T1000 (cell line): ENCODE measurements at places on chromosomes 7 and 10.

DNA sequence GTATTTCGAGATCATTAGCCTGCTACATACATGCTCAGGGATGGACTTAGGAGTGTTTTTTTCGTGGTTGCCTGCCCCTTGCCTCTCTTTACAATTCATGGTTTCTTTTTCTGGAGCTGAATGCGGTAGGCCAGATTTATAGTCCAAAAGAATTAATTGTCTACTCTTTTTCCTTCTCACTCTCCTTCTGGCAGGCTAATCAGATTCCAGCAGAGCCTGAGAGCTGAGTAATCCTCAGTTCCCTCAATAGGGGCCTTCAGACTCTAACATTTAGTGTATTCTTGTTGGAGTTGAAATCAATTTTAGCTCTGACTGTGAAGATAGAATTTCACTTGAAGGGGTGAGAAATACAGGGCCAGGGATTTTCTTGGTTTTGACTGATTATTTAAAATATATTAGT, 16.4 kb downstream of the SORCS3 start:
- DNase-seq, result no peak

DNA sequence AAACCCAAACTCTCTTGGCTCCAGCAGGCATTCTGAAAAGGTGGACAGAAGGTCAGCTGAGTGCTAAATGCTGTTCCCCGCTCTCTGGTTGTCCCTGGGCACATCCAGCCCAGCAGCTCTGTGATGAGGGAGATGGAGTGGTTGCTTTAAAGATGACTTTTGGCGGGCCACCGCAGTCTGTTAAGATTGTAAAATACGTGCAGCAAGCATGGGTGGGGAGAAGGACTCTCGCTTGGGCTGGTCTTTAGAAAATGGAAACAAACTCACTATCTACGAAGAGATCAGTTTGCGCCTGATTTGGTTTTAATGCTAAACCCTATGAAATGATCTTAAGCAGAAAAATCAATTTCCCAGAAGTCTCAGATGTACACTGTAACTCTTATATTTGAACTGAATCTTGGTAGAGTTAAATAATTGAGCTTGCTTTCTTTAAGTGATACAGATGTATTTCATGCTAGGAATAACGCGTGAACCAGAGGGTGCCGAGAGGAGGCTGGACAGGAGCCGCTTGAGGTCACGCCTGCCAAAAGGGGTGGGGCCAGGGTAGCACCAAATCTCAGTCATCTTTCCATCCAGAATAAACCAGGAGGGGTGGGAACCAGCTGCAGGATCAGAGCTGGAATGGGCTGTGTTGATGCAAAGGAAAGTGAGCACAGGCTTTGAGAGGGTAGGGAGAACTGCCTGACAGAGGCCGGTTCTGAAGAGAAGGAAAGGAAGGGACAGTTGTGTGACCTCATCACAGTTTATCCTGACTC, 170.2 kb upstream of the MKI67 start:
- DNase-seq, result no peak

DNA sequence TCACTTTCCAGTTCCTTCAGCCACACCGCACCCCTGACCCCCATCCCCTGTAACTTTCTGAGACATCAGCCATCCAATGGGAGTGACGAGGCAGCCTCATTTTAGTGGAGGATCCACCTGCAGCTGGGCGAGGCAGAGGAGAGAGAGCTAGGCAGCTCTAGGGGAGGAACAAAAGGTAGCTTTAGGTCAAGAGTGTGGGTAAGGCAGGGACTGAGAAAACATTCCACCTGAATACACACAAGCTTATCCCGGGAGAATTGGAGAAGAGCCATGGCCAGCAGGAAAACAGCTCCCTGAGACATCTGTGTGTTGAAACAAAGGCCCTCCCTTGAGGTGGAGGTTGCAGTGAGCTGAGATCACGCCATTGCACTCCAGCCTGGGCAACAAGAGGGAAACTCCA, 6.7 kb upstream of the KLRG2 start:
- no peak for DNase-seq

GRCh38 chr7:99974681-99975080, 1.1 kb downstream of the AZGP1 start:
- DNase-seq, result no peak

- no peak for DNase-seq
Observed at GRCh38 chr7:99422186-99422585, 13.4 kb downstream of the BUD31 start.

DNA sequence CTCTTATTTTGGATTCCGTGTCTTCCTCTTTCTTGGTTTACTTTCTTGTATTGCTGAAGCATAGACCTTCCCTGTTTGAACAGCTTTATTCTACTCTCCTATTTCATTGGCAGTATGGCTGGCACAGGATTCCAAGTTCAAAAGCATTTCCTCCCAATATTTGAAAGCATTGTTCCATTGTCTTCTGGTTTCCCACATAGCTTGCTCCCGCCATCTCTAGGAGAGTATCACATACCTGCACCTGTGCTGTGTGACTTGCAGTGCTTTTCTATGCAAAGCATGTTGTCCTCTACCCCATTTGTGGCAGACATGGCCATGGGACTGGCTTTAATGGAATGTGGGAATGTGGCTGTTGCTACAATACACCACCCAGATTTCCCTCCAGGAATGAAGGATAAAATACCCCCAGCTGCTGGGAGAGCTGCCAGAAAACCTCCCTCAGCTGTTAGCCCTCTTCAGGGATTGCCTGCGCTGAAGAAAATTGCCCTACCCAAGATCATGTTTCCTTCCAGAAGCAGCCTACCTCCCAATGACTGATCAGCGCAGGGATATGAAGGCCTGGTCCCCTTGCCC, 6.9 kb upstream of the MYOF start:
- DNase-seq, result no peak

DNA sequence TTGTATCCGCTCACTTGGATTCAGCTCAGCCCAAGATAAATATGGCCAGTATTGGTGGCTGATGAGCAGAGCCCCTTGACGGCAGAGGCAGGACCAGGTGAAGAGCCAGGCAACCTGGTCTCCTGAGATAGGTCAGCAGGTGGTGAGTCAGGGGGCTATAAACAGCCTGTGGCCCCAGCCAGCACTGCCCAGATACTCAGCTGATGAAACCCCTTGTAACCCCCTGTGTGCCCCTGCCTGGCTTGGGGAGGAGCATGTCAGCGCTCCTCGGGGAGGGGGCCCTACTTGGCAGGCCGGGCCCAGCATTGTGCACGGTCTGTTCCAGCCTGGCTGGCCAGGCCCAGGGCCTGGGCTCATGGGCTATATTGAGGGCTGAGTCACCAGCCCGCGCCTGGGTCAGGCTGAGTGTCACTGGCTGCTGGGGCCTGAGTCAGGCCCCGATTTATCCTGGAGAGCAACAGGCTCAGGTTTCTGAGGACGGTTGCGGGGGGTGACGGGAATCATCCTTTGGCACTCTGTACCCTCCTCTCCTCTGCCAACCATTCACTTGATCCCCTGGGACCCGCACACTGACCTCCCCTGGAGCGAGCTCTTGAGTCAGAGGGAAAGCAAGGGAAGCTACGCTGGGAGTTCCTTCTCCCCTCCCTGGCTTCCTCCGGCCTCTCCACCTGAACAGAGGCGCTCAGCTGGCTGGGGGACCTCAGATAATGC, 2.8 kb upstream of the FLNC start:
- DNase-seq, result peak; percentile 74

DNA sequence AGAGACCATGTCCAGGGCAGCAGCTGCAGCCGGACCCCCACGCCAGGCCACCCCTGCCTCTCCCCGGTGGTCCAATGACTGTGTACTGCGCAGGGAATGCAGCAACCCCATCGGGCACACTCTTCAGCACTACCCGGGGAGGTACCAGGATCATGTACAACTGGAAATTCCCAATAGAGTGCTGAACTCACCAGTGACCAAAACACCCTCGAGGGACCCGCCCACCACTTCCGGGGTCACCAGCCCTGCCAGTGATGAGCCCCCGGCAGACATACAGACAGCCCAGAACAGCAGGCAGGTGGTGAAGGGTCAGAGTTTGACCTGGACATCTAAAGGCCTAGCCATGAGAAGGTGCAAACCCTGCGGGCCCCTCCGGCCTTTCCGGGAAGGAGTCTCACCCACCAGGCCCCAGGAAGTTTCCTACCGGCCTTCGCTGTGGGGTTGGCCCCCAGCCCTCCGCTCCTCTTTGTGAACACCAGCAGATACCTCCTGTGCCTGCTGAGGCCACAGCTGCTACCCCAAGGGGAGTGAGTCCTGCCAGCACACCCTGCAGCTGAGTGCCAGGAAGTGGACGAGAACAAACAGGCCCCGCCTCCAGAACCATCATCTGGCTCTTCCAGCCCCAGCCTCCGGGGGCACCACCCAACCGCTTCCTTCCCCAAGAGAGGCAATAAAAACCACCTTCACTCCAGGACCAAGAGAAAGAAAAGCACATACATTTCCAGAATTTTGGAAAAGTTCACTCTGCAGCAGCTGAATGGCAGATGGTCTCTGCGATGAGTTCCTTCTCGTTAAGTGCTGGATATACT, 5.0 kb upstream of the ANKRD61 start:
- DNase-seq, result no peak

- peak; percentile 35 for DNase-seq
Observed at GRCh38 chr7:47266131-47266706, 315.7 kb downstream of the TNS3 start.

DNA sequence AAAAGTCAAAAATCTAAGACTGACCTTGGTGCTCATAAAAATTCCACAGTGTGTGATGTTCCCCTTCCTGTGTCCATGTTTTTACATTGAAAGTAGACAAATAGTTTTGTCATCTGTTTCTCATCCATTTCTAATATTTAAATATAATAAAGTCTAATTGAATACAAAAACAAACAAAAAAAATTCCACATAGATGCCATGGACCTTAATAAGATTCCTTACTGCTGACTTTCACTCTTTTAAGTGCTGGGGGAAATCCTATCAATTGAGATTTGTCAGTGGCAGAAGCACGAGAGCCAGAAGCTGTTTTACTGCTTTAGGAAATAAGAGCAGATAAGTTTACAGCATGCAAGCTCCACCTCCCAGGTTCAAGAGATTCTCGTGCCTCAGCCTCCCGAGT, 310.0 kb downstream of the ABCA13 start:
- DNase-seq, result no peak

GRCh38 chr7:51253157-51253556, 63.5 kb downstream of the COBL start:
- no peak for DNase-seq

GRCh38 chr10:70549962-70550458, 52.5 kb downstream of the PRF1 start:
- DNase-seq, result no peak

DNA sequence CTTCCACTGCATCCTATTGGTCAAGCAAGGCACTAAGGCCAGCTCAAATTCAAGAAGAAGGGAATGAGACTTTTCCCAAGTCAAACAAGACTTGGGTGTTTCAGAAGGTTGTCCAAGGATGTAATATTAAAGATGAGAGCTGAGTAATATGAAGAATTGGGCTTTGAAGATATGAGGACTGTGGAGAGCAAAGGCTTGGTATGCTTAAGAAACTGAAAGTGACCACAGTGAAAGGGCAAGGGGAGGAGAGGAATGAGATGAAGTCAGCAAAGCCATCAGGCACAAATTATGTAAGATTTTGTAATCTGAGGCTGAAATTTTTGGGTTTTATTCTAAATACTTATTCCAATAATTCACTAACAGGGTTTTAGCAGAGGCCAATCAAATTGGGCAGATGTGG, 38.6 kb upstream of the NPY start:
- no peak for DNase-seq

DNA sequence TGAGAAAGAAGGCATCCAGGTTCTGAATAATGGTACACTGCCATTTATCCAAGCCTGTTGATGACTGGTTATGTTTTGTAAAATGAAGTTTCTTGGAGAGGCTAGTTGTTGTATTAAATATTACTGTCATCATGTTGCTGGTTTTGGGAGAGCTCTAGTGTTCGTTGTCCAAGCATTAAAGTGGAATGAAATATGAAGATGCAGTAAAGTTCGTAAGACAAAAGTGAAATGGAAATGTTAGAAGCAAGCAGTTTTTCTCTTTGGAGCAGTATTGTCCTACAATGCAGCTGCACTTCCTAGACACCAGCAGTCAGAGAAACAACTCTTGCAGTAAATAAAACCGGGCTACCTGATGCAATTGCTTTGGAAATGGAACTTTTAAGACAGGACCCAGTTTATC, 156.8 kb upstream of the FZD1 start:
- no peak for DNase-seq

DNA sequence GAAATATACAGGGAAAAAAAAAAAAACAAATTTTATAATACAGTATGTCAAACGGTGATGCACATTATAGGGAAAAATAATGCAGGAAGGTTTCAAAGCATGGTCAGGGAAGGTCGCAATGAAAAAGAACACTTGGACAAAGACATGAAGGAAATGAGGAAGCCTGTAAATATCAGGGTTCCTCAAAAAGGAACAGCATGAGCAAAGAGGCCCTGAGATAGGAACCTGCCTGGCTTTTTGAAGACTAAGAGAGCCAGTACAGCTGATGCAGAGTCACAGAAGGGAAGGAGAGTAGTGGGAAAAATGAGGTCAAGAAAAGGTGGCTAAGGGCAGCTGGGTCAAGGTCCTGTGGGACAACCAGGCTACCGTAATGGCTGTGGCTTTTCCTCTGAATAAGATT, 1.9 kb downstream of the VPS41 start:
- no peak for DNase-seq

DNA sequence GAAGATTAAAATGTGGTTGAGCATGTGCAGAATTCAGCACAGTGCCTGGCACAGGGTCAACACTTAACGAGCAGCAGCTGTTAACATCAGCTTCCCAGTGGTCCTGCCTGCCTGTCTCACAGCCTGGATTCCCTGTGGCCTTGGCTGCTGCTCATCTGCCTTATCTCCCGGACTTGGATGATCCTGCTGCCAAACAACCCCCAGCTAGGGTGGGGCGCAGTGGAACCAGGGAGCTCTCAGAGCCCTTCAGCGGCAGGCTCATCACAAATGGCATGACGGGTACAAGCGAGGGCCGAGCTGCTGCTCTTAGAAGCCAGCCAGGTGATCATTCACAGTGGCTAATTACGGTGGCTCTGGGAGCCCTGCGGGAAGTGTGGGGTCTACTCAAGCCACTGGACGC, 13.0 kb upstream of the SMARCD3 start:
- no peak for DNase-seq

DNA sequence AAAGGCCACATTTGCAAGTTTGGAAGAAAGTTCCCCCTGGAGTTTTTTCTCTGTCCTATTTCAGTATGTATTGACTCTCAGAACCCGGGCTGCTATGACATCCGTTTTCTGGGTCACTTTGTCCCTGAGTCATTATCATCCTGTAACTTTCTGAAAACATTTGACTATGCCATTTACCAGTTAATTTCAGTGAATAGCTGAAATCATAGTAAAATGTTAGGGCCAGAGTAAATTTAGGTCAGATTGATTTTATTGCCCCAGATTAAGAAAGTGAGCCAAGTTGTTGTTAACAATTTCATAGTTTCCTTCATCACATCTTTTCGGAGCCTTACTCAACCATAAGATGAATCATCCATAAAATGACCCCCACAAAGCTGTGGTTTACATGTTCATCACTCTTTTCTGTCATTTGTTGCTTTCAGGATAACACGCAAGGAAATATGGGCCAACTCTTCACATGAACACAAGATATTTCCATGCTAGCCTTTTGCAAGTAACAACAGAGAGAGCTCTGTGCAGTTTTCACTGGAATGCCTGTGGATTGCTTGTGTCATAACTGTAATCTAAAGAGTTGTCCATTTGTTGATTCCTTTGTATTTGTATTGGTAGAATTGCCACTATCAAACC, 3.9 kb upstream of the MACC1 start:
- DNase-seq, result no peak
